ENCODE measurements at places on chromosomes 7 and 10. TPM values are rescaled to one million over a fixed set of nuclear protein-coding genes. Genes with fewer than 3 reads are reported as not detected.

SPACDR gene
- total RNA-seq, result not detected

PKD2L1 gene
- total RNA-seq, result not detected

MLXIPL gene
- not detected for total RNA-seq

GRCh38 chr10:62735464-62736167 lies 68.9 kb upstream of the ADO start:
- DNase-seq, result no peak

DNA sequence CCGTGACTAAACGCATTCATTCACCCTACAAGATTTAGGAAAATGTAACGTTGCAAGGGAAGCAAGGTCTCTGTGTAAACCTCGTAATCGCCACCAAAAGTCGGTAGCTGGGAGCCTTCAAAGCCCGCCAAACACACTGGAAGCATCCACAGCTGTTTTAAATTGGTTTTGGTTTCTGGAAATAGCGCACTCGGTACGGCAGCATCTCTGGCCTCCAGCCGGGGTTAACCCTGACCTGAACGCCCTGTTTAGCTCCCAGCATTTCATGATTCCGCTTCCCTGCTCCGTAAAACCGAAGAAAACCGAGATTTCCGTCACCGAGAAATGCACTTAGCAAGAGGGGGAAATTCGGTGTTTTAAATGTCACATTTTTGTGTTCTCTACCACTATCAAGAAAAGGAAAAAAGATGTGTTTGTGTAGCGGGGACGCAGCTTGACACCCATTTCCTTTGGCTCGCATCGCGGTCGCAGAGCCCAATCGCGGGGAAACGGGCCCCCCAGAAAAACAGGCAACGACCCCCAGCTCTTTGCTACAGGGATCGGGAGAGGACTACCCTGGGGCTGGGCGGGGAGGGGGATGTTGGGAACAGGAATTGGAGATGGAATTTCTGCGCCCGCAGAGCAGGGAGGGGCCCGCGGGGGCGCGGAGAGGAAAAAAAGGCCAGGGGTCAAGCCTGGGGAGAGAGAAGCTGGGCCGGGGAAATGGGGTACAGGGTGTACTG lies 646 bp downstream of the SGCE start:
- no peak for DNase-seq

GRCh38 chr10:19745672-19746071 lies 70.6 kb upstream of the PLXDC2 start:
- no peak for DNase-seq

DNA sequence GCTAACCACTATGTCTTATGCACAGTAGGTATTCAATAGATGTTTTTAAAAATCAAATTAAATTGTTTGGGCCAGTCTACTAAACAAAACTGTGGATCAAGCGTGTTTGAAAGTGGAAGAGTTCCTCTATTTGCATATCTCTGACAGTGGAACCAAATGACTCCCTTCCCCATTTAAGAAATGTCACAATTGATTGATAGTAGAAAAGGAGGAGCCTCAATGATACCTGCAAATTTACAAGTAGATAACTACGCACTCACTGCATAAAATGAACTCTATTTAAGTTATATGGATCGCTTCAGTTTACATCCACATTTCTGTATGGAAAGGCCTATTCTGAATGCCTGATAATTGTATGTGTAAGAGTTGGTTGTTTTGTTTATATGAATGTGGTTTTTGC lies 163.3 kb upstream of the MTPN start:
- no peak for DNase-seq

DNA sequence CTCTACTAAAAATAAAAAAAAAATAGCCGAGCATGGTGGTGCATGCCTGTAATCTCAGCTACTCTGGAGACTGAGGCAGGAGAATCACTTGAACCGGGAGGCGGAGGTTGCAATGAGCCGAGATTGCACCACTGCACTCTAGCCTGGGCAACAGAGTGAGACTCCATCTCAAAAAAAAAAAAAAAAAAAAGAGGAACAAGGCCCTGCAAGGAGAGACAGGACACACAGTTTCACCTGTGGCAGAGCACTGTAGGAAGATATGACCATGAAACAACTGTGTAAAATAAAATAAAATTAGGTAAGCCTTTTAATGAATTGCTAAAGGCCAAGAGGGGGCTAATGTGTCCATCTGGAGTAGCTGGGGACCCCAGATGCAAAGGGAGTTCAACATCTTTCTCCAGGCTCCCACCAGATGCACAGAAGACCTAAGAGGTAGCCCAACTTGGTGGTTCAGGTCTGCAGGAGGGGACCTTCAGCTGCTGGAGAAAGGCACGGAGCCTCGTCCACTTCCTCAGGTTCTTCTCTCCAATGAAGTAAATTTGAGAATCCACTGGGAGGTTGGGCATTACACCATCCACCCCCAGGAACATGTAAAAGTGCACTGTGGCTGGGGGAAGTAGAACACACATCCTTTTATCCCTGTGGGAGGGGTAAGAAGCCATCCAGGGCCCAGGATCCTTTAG lies 12.7 kb downstream of the PPIF start:
- no peak for DNase-seq

- no peak for DNase-seq
These were observed 14.7 kb downstream of the HGF start for GRCh38 chr7:81754918-81755696.
